Stimulated activated CD4-positive, alpha-beta T cell treated with anti-CD3 and anti-CD28 coated beads, TNF-alpha, amount 100 ng/mL, for 24 hours (primary cell): ENCODE measurements at places on chromosomes 7 and 10.

GRCh38 chr7:92025260-92025659 is 84.6 kb downstream of the AKAP9 start:
- no peak for DNase-seq

GRCh38 chr7:114426824-114427223 is 12.2 kb downstream of the FOXP2 start:
- no peak for DNase-seq

- DNase-seq = no peak
Observed at GRCh38 chr7:93310346-93310745, 78.2 kb downstream of the VPS50 start.

DNA sequence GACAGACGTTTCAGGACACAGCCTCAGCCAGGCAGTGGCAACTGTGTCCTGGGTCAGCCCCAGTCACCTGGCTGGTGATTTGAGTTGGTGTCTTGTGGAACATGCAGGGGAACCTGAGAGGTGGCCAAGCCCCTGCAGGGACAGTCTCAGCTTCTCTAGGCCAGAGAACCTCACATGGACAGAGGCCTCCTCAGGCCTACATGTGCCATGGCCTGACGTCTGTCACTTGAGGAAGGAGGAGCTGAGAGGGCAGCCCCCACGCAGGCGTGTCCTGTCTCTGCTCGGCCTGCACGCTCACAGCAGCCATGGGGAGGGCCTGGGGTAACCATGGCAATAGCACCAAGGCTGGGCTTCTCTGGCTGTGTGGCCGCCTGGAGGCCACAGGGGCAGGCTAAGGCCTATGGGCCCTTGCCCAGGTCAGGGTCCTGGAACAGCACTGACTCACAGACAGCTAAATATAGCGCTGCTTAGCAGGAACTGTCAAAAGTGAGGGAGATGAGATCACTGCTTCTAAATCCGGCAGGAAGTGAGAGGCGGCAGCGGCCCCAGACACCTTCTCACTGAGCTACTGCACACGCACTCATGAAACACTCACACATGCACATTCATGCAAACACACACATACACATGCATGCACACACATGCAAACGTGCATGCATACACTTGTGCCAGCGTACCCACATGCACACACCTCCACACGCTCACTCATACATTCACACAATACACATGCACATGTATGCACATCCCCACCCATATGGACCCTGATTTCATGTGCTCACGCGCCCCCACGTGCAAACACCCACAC is 57.0 kb downstream of the YKT6 start:
- DNase-seq = peak; percentile 79

- DNase-seq = no peak
Observed at GRCh38 chr7:151570366-151570915, 50.7 kb upstream of the RHEB start.

- peak; percentile 2 for DNase-seq
Observed at GRCh38 chr7:16564909-16565426, 38.3 kb downstream of the LRRC72 start.

GRCh38 chr7:141012696-141013344 is 1.9 kb downstream of the MRPS33 start:
- DNase-seq = no peak

DNA sequence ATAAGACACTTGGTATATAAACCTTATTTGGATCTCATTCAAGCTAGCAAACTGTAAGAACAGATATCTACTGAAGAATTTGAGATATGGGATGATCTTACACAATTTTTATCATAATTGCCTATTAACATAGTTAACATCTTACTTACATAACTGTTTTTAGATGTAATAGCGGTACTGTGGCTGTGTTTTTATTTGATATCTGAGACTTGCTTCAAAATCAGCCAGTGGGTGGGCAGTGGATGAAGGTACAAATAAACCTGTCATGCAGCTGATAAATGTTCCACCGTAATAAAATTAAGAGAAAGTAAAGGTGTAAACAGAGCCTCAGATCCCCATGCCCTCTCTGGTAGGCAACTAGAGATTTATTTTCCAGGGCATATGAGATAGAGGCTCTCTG is 28.4 kb upstream of the PTPRN2 start:
- DNase-seq = no peak

GRCh38 chr10:62919776-62920175 is 103.6 kb upstream of the EGR2 start:
- DNase-seq = no peak

GRCh38 chr7:107068156-107068555 is 23.7 kb downstream of the PRKAR2B start:
- no peak for DNase-seq
